ENCODE measurements at places on chromosomes 5 and 9.

DNA sequence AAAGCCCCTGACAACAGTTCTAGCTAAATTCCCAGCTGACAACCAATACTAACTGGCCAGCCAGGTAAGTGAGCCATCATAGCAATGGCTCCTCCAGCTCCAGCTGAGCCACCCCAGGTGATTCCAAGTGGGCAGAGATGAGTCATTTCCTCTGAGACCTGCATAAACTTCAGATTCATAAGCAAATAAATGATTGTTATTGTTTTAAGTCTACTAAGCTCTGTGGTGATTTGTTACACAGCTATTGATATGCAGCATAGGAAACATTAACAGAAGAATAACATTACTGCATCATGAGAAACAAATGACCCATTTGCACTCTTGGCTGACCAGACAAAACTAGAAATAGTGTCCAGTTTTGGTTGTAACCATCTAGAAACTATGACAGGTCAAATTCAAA lies 60.3 kb downstream of the TTC39B start:
- DNase-seq = no peak

DNA sequence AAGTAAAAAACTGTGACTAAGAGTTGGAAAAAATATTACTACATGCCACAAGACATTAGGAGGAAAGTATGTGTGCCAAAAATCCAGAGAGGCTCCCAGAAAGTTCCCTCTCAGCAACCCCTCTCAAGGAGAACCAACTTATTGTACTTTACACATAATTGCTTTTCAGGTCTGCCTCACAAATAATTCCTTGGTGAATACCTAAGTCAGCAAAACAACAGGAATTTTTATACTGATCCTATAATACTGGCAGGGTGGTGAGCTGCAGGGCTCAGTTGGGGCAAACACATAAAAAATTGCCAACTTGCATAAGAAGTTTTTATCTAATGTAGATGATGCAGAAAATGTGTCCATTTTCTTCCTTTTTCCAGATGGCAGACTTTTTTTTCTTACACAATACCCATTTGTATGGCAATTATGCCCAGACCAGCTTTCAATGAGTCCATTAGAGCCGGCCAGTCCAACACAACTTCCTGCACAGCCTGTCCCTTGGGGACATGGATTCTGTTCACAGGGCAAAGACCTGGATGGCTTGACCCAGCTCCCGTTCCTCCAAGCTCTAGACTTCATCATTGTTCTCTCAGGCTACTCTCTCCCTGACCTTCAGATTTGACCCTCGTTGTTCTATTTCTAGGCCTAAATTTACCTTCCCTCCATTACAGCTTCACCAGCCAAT lies 31.3 kb downstream of the MARCHF3 start:
- no peak for DNase-seq

GRCh38 chr9:131306397-131307004 lies 17.0 kb downstream of the PLPP7 start:
- DNase-seq = no peak

GRCh38 chr5:148343046-148343407 lies 7.7 kb downstream of the SPINK9 start:
- DNase-seq = no peak

GRCh38 chr5:140143521-140144258 lies 18.0 kb downstream of the IGIP start:
- DNase-seq = no peak

- no peak for DNase-seq
Measured at GRCh38 chr5:38766151-38766550, 79.7 kb upstream of the OSMR start.

GRCh38 chr9:96567203-96567700 lies 52.4 kb downstream of the CDC14B start:
- DNase-seq = no peak

Data from AG09309 (cell line).